Trophoblast cell (in vitro differentiated cells and primary cell): ENCODE measurements at places on chromosomes 12 and 14.

GRCh38 chr14:75422169-75422568 is 5.7 kb upstream of the JDP2 start:
- no peak for DNase-seq

GRCh38 chr12:68335462-68335861 is 3.3 kb upstream of the MDM1 start:
- DNase-seq = no peak

- peak; percentile 27 for DNase-seq
These were observed 52.5 kb downstream of the C12orf75 start for GRCh38 chr12:105382771-105383622.

DNA sequence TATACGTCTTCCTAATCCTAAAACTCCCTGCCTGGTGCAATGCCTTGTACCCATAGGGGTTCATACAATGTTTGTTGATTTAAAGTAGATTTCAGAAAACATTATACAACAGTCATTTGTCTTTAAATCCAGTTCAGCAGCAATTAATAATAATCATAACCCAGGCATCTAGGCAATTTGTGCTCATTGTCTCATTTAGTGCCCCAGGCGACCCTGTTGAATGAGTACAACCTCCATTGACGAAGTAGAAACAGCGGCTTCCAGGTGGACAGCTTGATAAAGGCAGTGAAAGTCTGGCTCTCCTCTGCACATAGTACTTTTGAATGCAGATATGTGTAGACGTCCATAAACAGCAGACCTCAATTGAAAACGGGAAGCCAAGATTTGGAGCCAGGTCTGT is 82.9 kb upstream of the CPM start:
- DNase-seq = peak; percentile 56

DNA sequence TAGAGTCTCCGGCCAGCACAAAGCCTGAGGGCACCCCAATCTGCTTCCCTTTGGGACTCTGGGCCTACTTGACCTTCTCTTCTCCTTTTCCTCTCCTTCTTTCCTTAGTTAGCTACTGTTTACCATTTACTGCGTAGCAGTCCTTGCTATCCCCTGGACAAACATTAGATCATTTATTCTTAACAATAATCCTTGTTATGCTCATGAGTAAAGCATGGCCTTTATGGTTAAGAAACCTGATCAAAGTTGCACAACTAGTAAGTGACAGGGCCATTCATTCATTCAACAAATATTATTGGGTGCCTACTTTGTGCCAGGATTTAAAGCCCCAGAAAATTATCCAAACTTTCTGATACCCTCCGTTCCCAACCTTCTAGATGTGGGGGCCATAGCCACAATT is 3.2 kb upstream of the HDAC7 start:
- no peak for DNase-seq

- no peak for DNase-seq
These were observed 148.1 kb downstream of the SYT1 start for GRCh38 chr12:79012636-79013035.

GRCh38 chr14:104385111-104385510 is 194.5 kb upstream of the C14orf180 start:
- DNase-seq = no peak

GRCh38 chr14:51205486-51205885 is 34.6 kb upstream of the TMX1 start:
- no peak for DNase-seq

GRCh38 chr12:66683073-66683472 is 4.2 kb upstream of the GRIP1 start:
- DNase-seq = no peak

DNA sequence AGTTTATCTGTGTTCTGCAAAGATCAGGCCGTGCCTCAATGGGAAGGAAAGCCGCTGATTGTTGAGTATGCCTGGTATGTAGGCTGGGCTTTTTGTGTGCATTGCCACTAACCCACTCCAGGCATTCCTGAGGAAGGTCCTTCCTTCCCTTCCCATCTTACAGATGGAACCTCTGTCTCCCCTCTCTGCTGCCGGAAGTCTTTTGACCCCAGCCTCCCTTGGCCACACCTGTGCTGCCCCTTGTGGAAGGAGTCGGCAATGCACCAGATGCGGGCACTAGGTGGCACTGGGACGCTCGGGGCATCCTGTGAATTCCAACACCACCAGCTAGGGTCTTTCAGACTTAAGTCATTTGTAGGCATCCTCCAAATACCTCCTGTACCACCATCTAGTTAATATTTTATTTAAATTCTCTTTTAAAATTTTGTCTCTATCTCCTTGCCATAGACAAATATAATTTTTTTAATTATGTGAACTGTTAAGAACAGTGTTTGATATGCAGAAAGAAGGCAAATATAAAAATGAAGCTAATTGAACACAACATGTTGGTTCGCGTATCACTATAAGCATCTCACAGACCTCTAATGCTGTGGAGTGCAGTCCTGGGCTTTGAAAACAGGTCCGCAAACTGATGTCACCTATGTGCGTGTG is 99.6 kb downstream of the RIN3 start:
- DNase-seq = peak; percentile 50

- peak; percentile 93 for DNase-seq
These were observed 16.3 kb downstream of the C2CD5 start for GRCh38 chr12:22527999-22528398.

DNA sequence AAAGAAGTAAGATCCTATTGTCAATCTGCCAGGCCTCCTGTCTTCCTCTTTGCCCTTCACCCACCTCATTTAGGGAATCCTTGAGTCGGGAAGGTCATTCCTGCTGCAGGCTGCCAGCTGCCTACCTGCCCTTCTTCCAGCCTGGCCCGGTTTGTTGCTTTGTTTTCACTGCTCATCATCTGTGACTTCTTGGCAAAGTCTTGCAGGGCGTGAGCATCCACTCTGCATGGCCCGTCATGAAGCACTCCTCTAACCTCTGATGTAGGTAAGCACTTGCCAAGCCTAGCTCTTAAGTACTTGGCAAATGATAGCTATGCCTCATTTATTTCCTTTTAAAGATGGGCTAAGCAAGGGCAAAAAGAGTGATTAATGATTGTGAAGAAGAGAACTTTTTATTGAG is 192.8 kb downstream of the NRXN3 start:
- DNase-seq = no peak

GRCh38 chr14:64303471-64303917 is 9.3 kb upstream of the ESR2 start:
- peak; percentile 28 for DNase-seq
